BJ (cell line): ENCODE measurements at places on chromosomes 12 and 14.

- no peak for DNase-seq
Observed at GRCh38 chr12:121792607-121793439, 665 bp downstream of the RHOF start.

DNA sequence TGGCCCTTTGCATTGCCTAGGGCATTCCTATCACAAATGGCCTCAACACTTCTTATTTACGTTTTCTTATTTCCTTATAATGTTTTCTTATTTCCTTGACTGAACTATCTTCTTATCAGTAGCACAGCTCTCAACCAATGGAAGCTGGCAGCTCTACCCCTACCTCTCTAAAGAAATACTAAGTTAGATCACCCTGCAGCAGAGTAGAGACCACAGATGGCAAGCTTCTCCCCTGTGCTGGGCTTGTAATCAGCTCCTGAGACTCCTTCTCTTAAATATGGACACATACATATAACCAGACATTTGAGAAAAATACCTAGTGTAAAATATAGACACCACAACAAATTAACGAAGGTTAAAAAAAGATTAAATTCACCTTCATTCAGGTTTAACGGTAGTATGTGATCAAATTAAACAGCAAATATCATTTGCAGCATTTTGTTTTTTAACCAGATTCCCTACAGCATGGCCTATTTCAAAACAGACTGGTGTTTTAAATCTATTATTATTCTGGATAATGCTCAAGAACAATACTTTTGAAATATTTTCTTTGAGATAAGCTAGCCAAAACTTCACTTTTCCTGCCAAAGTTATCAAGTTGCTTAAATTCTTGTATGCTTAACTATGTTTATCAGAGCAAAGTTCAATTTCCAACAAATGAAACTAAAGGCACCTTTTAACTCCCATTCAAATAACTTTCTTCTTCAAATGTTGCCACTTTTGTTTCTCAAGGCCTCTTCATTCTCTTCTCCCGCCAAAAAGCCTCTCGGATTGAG, 54.3 kb downstream of the SLC41A2 start:
- no peak for DNase-seq

- no peak for DNase-seq
Observed at GRCh38 chr14:52091928-52092327, 23.1 kb upstream of the NID2 start.

- DNase-seq: no peak
Observed at GRCh38 chr14:77557391-77557790, 58.8 kb upstream of the ISM2 start.

GRCh38 chr14:73789989-73790581, 61.5 kb upstream of the PTGR2 start:
- peak; percentile 92 for DNase-seq

- peak; percentile 95 for DNase-seq
Observed at GRCh38 chr12:92899386-92900001, 29.6 kb downstream of the EEA1 start.

- no peak for DNase-seq
Observed at GRCh38 chr12:22242726-22243125, 91.8 kb downstream of the ST8SIA1 start.

DNA sequence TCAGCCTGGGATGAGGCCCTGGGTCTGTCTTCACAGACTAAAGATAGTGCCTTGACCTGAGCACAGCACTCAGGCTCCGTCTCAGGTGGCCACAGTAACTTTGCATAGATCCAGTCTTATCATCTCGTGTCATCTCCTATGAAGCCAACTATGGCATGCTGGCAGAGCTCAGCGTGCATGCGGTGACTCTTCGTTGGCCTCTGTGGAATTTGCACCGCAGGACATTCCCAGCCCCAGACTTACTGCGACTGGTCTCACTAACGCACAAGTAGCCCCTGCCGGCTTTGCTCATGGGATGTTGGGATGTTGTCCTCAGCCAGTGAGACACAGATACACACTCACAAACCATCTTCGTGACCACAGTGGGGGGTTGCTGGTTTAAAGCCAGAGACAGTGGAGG, 199.6 kb downstream of the CHST11 start:
- no peak for DNase-seq

DNA sequence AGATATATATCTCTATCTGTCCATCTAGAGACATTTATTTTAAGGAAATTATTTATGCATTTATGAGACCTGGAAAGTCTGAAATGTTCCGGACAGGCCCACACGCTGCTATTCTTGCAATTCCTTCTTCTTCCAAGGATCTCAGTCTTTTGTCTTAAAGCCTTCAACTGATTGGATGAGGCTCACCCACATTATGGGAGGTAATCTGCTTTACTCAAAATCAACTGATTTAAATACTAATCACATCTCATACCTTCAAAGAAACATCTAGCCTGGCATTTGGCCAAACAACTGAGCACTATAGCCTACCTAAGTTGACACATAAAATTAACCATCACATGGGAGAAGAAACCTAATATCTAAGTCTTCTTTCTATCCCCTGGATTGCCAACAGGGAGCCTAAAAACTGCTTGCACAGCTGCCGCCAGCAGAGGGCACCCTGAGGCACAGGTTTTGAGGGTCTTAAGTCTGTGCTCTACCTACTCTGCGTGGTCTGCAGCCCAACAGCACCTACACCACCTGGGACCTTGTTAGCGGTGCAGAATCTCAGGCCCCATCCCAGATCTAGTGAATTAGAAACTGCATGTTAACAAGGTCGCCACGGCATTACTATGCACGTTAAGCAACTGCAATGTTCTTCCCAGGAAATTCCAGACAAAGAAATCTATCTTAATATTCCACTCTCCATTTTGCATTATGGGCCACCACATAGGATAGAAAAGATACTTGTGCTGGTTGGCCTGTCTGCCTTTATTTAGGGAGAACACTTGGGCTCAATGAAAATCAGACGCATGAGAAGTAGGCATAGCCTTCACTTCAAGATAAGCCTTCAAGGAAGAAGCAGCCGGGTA, 249.7 kb downstream of the FOXG1 start:
- no peak for DNase-seq

GRCh38 chr12:132364348-132364902, 35.0 kb upstream of the GALNT9 start:
- DNase-seq: no peak

DNA sequence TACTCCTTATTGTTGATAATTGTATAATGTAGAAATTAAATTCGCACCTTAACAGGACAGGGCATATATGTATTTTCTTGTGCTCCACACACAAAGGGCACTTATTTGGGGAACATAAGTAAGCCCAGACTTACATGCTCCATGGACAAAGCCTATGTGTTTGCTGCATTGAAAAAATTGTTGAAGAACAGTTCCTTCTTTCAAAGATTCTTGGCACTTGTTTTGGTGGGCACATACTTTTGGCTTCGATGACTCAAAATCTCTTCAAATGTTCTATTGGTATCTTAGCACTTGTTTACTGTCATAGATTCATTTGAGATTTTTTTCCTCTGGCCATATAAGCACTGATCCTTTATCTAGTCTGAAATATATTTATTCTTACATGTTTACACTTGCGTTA, 1.4 kb upstream of the MAP4K5 start:
- DNase-seq: no peak

- no peak for DNase-seq
Observed at GRCh38 chr14:65373671-65374039, 38.9 kb upstream of the FUT8 start.

DNA sequence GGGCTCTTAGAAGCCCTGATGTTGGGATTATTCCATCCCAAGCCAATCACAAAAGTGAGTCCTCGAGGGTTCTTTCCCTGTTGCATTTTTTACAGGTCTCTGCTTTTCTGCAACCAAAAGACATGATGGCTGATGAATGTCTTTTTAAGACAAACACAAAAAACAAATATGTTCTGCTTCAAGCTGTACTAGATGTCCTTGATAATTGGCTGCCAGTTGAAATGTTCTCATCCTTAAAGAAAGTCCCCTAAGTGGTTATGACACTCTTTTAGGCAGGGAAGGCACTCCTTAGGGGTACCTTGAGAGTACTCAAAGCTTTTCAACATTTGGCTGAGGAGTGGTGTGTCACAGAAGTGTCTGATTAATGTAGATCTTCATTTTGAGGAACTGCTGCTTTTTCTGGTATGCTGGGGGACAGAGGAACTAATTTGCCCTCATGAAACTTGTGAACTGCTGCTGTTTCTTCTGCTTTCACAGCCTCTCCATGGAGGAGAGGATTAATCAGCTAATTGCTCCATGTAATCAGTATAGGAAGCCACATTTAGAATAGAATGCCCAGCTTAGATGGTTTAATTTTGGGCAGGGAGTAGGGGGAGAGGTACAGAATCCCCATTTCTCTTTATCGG, 22.8 kb upstream of the IGF1 start:
- DNase-seq: no peak

DNA sequence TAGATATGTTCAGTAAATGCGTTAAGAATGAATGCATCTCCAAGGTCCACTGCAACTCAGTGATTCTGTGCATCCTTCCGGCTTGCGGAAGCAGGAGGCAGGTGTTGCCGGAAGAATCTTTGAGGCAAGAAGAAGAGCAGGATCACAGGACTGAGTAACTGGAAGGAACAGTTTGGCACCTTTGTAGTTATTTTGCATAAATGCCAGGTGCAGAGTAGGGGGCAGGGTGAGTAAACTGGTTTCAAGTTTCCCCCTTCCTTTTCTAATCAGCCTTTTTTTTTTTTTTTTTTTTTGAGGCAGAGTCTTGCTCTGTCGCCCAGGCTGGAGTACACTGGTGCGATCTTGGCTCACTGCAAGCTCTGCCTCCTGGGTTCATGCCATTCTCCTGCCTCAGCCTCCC, 22.3 kb downstream of the DYRK4 start:
- DNase-seq: no peak

DNA sequence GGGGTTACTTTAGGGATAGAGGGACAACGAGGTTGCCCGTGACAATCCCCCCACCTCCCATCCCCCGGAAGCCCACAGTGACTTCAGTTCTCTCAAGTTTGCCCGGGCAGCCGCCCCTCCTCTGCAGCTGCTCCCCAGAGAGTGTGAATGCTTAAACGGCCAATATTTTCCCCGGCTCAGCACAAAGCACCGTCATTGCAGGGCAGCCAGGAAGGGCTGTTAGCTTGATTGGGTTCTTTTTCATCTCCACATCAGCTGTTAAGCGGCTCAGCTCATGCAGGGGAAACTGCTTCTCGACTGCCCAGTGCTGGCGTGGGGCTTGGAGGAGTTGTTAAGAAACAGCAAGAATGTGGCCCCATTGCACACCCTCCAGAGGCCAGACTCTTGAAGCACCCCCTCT, 120.5 kb upstream of the NCOR2 start:
- DNase-seq: no peak

GRCh38 chr12:84166812-84167211, 745.8 kb downstream of the SLC6A15 start:
- no peak for DNase-seq

DNA sequence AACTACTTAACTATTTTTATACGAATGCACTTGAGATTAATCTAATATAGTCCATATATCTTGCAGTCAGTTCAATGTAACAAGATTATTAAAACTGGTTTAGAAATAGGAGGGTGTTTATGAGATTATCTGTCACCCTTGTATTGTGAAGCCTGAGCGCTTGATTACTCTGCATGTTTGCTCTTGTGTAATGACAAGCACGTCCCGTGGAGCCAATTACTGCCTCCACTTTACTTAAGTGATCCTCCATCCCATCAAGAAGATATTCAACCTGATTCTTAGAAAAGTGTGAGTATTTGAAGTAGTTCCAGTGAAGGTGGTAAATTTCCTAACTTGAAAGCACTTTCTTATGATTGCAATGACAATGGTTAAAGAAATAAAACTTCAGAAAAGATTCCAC, 415.2 kb upstream of the GARIN6 start:
- no peak for DNase-seq

- DNase-seq: no peak
Observed at GRCh38 chr12:100553936-100554335, 19.5 kb upstream of the GAS2L3 start.

GRCh38 chr12:42180990-42181596, 36.4 kb upstream of the GXYLT1 start:
- no peak for DNase-seq

DNA sequence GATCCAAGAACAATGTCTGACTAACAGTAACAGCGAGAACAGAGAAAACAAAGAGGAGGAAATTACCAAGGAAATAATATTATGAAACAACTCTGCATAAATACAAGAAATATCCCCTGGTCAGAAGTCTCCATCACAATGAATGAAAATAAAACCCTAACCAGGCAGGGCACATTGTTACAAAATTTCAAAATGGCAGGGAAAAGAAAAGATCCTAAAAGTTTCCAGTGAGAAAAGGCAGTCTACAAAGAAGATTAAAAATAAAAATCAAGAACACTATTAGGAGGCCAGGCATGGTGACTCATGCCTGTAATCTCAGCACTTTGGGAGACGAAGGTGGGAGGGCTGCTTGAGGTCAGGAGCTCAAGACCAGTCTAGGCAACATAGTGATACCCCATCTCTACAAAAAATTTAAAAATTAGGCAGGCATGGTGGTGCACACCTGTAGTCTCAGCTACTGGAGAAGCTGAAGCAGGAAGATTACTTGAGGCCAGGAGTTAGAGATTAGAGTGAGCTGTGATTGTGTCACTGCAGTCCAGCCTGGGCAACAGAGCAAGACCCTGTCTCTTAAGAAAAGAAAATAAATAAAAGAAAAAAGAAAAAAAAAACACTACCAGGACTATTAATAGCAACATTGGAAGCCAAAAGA, 47.8 kb downstream of the FERMT2 start:
- DNase-seq: no peak

DNA sequence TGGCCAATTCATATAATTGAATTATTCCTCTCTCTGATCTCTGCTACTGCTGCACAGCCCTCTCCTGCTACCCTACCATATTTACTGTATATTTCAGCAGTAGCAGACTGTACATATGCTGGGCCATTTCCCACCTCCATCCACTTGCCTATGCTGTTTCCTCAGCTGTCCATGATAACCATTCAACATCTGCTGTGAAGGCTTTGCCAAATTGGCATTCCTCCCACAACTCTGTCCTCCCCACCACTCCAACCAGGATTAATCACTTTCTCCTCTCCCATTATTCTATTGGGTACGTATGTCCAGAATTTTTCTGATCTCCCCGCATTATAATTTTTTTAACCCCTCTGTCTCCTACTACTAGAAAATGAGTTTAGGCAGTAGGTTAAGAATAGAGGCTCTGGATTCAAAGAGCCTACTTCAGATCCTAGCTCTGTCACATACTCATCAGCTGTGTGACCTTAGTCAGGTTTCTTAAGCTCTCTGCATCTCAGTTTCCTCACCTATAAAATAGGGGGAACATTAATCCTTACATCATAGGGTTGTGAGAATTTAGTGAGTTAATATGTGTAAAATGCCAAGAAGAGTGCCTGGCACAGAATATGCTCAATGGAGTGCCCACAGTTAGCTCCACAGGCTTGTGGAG, 123.3 kb downstream of the KICS2 start:
- DNase-seq: no peak

DNA sequence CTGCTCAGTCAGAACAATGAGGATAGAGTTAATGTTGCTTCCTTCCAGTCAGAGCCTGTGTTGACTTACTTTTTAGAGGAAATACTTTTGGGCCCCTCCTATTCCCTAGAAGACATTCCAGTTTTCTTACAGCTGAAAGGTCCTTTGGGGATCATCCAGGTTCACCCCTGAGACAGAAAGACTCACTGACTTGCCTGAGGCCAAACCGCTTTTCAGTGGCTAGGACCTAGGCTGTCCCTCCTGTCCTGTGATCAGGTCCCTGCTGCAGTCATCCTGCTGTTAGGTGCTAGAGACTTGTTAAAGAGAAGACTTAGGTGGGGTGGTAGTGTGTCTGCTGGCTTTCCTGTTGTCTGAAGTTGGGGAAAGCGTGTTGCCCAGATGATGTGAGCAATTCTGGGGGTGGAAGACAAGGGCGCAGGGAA, 39.6 kb downstream of the SUSD6 start:
- DNase-seq: no peak

- no peak for DNase-seq
Observed at GRCh38 chr12:17235996-17236395, 630.0 kb upstream of the LMO3 start.
